ENCODE measurements at places on chromosomes 7 and 10.

GRCh38 chr7:13829914-13830900 lies 159.3 kb downstream of the ETV1 start:
- DNase-seq, result no peak

DNA sequence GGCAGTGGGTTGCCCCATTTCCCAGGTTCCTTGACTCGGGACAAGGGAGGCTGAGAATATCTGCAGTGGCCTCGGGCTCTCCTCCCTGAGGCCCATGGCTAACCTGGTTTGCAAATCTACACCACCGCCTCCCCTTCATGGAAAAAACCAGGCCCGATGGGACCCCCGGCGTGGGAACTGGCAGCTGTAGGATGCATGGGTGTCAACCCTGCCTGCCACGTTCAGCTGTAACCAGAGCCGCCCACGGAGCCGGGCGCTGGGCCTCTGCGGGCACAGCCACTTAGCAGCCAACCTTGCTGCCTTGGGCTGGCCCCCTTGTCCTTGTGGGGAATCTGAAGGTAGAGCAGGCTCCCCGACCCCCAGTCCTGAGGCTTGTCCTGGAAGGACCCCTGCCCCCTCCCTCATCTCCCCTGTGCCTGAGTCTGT lies 1.6 kb downstream of the PWWP2B start:
- no peak for DNase-seq

- no peak for DNase-seq
Observed at GRCh38 chr7:25408012-25408687, 179.9 kb upstream of the NPVF start.

GRCh38 chr10:31064348-31064747 lies 32.7 kb upstream of the ZNF438 start:
- no peak for DNase-seq

DNA sequence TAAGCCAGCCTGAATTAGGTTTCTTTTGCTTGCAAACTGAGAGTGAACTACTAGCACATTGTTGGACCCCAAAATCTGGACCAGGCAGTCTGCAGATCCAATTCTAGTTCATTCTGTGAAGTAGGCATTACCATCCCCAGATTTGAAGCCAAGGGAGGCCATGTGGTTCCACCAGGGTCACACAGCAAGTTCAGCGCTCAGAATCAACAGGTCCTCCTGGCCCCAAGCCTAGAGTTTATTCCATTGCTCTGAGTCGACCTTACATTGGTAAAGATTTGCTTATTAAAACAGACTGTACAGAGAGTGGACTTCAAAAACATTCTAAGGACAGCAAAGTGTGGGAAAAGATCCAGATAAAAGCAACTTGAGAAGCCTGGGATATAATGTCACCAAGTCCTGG lies 50.9 kb downstream of the AFAP1L2 start:
- DNase-seq, result no peak

DNA sequence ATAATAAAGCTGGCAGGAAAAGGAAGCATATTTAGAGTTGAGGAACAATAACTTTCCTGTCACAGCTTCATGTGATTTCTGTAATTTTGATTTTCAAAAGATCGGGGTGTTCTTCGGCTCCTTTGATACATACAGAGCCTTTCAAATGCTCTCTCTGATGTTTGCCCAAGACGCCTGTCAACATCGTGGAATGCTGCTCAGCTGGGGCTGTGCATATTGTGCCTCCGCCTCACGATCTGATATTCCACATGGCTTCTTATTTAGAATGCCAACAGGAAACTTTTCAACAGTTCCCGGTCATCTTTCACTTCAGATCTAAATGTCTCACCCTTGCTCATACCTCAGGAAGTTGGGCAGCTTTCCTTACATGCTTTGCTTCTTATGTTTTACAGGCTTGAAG lies 7.3 kb downstream of the NPY start:
- no peak for DNase-seq

GRCh38 chr10:132551808-132552130 lies 14.2 kb downstream of the INPP5A start:
- no peak for DNase-seq

GRCh38 chr7:28688651-28689050 lies 269.5 kb downstream of the TRIL start:
- DNase-seq, result no peak

GRCh38 chr7:6007386-6007785 lies 1.5 kb downstream of the PMS2 start:
- DNase-seq, result no peak

GRCh38 chr10:6068006-6068405 lies 5.8 kb upstream of the IL2RA start:
- no peak for DNase-seq

- DNase-seq, result no peak
Observed at GRCh38 chr10:14579405-14579804, 195.3 kb downstream of the FAM107B start.

DNA sequence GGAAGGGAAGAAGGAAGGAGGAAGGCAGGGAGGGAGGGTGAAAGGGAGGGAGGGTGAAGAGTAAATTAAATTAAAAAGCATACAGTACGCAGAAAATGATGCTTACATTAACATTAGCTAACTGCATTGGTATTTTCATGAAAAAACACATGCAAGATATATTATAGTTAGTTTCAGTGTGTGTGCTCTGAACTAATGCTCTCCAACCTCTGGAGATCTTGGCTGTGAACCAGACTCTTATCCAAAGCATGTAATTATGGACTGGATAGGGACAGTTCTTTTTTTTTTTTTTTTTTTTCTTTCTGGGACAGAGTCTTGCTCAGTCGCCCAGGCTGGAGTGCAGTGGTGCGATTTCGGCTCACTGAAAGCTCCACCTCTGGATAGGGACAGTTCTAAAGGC lies 357.0 kb downstream of the FRMD4A start:
- DNase-seq, result no peak

GRCh38 chr7:131293018-131293417 lies 34.7 kb upstream of the MKLN1 start:
- DNase-seq, result no peak

- DNase-seq, result no peak
Observed at GRCh38 chr7:696426-696811, 30.1 kb upstream of the DNAAF5 start.

GRCh38 chr7:130821864-130822263 lies 87.9 kb upstream of the KLF14 start:
- DNase-seq, result no peak

GRCh38 chr10:121668314-121669027 lies 70.2 kb upstream of the FGFR2 start:
- peak; percentile 80 for DNase-seq

- no peak for DNase-seq
Observed at GRCh38 chr7:47191316-47191715, 390.6 kb downstream of the TNS3 start.

- no peak for DNase-seq
Observed at GRCh38 chr10:30583778-30584415, 45.7 kb downstream of the LYZL2 start.

GRCh38 chr10:73228247-73228646 lies 18.8 kb downstream of the DNAJC9 start:
- DNase-seq, result no peak

DNA sequence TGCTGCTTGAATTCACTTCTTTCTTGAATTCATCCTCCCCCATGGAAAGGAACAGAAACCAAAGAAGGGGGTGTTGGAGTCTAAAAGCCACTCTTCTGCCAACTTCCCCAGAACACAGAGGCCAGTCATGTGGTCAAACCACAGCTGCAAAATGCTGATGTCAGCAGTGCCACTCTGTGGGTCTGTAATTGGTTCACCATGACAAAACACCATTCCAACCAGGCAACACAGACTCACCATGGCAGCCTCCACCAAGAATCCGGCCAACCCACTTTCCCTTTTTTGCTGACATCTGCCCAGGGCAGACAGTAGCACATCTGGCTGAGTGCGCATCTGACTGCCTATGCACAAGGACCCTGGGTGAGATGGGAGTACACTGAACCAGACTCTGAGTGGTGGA lies 16.8 kb downstream of the OSBPL3 start:
- peak; percentile 54 for DNase-seq

- peak; percentile 33 for DNase-seq
Observed at GRCh38 chr10:130109796-130110245, 809 bp downstream of the C10orf143 start.

DNA sequence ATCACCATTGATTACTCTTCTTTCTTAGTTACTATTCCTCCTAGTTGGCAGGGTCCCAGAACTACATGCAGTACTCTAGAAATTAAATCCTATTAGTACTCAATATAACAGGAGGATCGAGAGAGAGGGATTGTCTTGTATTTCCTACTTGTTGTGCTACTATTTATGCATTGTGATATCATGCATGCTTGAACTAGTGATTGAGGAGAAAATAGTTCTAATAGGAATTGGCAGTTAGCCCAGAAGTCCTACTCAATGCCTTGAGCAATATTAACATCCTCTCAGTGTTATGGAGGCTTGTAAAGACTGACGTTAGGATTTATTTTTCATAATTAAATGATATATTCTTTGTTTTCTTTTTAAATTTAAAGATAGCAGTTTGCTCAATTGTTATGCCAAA lies 67.4 kb downstream of the FOXP2 start:
- no peak for DNase-seq

All from anterior cingulate cortex (tissue), 58 donors.